IMR-90 (cell line): ENCODE measurements at places on chromosomes 3 and 15.

- peak; percentile 91 for DNase-seq
These were observed 111.4 kb downstream of the PGPEP1L start for GRCh38 chr15:98896002-98896721.

GRCh38 chr3:45021524-45022297 lies 4.4 kb upstream of the CLEC3B start:
- no peak for DNase-seq

GRCh38 chr3:53795176-53795575 lies 51.0 kb downstream of the CHDH start:
- no peak for DNase-seq

- DNase-seq, result peak; percentile 57
These were observed 900 bp upstream of the HYAL3 start for GRCh38 chr3:50299929-50300680.

DNA sequence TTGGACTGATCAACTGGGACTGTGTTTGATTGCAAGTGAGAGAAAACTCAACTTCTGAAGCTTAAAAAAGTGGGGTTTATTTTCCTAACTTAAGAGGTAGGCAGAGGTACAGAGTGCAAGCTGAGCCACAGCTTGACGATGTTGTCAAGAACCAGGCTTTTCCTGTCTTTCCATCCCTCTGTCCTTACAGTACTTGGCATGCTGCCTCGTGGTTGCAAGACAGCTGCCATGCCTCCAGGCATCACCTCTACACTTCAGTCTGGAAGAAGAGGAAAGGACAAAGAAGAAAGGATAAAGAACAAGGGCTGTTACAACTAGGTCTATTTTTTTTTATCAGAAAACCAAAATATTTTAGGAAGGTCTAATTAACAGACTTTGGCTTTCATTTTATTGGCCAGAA lies 51.8 kb upstream of the GALNT15 start:
- DNase-seq, result no peak

GRCh38 chr3:143239031-143239430 lies 119.5 kb downstream of the CHST2 start:
- DNase-seq, result peak; percentile 20

DNA sequence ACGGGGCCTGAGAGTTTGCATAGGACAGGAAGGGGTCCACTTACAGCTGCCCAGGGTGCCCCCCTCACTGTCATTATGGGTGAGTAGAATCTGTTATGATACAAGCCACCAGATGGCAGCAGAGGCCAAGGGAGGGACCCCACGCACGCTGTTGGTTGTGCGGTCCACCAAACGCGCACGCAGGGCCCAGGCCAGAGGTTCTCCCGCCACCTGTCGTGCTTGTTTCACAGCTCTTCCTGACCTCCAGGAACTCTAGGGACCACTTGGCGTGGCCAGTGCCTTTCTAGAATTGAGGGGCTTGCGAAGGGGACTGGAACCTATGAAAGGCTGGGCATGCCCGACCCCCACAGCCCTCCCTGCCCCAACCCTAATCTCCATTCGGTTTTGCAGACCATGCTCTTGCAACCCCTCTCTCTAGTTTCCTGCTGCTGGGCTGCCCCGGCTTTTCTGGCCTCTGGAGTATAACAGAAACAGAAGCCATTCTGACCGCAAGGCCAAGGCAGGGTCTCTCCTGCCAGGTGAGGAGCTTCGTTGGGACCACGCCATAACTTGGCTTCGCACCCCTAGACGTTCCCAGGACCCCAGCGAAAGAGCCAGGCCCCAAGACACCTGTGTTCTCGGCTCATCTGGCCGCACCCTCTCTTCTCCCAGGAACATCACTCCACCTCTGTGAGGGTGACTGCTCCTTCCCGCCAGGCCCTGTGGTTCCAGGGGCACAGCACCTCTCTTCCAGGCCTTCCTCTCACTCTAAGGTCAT lies 46.0 kb downstream of the ALDH1L1 start:
- DNase-seq, result peak; percentile 36

DNA sequence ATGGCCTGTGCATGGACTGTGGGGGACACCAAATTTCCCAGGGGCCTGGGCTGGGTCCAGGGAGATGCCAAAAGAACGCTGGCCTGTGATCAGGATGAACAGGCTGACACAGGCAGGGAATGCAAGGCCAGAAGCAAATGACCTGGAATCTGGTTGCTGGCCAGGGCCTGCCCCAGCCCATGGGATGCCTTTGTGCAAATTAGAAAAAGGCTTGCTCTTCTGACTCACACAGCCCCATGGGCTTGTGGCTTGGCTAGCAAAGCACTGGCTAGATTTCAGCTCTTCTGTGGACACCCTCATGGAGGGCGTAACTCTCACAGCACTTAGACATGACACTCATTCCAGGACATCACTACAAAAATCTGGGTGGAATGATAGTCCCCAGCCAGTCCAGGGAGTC lies 356.0 kb downstream of the SHQ1 start:
- peak; percentile 92 for DNase-seq
